CD8-positive, alpha-beta memory T cell (primary cell): ENCODE measurements at places on chromosomes 4 and X.

DNA sequence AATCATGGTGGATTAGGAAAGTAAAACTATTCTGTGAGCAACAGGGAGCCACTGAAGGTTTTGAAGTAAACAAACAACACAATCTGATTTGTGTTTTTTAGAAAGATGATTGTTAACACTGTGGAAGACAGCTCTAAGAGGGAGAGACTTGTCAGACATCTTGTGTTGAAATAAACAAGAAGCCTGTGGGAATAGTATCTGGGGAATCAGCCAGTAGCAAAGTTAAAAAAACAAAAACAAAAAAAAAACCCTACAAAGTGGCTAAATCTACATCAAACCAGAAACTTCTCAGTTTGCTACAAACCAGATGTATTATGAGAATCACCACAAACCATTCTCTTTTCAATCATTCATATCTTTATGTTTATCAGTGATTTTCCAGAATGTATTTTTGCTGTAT lies 125.7 kb upstream of the GPC4 start:
- no peak for DNase-seq

DNA sequence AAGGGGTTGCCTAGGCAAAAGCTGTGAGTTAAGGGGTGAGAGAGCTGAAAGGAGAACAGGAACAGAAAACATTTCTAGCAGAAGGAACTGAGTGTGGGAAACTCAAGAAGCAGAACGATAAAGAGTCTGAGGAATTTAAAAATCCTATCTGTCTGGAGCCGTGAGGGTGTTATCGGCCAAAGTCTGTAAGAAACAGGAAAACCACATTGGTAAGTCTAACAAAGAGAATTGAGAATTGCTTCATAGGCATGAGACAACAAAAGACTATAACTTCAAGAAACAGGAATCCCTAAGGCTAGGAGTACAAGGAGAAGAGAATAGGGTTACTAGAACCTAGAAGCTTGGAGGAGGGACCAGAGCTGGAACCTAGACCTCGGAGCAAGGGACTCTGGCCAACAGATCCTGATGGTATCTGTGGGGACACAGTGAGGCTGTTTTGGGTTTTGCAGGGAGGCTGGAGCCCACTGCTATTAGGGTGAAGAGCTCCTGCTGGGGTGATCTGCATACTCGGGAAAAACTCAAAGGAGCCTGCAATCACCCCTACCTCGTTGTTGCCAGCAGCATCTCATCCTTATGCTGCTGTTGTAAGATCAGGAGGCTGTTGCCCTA lies 175.6 kb downstream of the FBXO8 start:
- DNase-seq, result no peak

GRCh38 chr4:25223802-25224375 lies 9.9 kb upstream of the PI4K2B start:
- DNase-seq, result no peak

DNA sequence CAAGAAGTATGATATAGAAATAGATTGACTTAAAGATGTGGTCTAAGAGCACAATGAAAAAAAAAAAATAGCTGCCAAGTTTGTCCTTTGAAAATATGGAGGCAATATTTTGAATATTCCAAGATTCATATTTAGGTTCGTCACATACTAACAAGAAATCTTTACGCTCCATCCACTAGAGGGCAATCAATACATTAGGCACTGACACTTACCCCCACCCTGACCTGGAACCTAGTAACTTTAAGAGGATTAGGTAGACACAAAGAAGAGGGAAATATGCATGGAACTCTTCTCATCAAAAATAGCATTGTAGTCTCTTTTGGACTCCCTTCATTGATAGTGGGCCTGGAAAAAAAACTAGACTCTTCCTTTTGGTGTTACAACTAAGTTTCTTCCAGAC lies 1108.1 kb downstream of the PCDH19 start:
- DNase-seq, result no peak

- DNase-seq, result no peak
Observed at GRCh38 chrX:70226687-70227086, 7.8 kb upstream of the AWAT1 start.

GRCh38 chr4:10083861-10084641 lies 32.5 kb downstream of the WDR1 start:
- peak; percentile 34 for DNase-seq

DNA sequence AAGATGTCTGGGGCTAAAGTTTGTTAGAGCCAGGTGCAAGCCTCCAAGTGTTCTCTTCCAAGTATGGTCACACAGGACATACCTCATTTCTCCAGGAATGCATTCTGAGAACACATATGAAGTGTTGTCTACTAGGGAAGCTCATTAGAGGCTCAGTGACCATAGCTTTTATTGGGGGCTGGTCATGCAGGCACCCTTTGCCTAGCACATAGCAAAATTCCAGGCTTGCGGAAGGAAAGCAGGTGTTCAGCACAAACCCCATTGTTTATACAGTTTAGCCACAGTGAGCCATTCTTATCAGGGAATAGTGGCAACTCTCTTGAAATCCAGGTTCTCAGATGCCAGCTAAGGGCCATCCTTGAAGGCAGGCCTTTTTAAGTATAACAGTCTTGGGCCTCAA lies 339.4 kb upstream of the ZCCHC13 start:
- no peak for DNase-seq

- peak; percentile 4 for DNase-seq
Observed at GRCh38 chrX:45769761-45770582, 569.3 kb upstream of the DIPK2B start.

- no peak for DNase-seq
Observed at GRCh38 chr4:1250921-1251772, 2.2 kb upstream of the CTBP1 start.

- no peak for DNase-seq
Observed at GRCh38 chrX:71301195-71301924, at the start of gene ITGB1BP2. Gene ITGB1BP2, plus strand, starts transcription at chrX:71301750. Its CDS starts 57 bp downstream, at chrX:71301807.

GRCh38 chr4:165682611-165683010 lies 190.4 kb upstream of the TLL1 start:
- DNase-seq, result no peak

- DNase-seq, result no peak
Observed at GRCh38 chrX:134735015-134735414, 76.7 kb upstream of the PLAC1 start.

GRCh38 chr4:77332696-77333270 lies 175.8 kb downstream of the CCNG2 start:
- no peak for DNase-seq

DNA sequence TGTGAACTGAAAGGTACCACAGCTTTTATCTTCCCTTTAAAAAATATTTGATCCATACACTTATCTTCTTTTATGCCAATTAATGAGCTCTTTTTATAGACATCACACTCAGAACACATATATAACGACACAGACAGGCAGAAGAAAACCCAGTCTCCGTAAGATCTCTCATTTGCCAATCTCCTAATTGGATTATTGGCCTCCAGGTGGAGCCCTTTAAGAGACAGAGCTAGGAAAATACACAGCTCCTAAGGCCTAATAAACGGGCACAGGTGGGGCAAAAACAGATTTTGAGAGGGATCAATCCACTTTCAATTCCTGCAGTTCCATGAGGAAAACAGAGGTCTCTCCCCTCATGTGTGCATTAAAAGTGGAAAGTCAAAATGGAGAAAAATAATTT lies 1495.4 kb downstream of the RPA4 start:
- DNase-seq, result no peak

GRCh38 chr4:8648816-8649630 lies 56.5 kb downstream of the CPZ start:
- no peak for DNase-seq

GRCh38 chrX:40875476-40875875 lies 140.1 kb upstream of the MED14 start:
- DNase-seq, result no peak

DNA sequence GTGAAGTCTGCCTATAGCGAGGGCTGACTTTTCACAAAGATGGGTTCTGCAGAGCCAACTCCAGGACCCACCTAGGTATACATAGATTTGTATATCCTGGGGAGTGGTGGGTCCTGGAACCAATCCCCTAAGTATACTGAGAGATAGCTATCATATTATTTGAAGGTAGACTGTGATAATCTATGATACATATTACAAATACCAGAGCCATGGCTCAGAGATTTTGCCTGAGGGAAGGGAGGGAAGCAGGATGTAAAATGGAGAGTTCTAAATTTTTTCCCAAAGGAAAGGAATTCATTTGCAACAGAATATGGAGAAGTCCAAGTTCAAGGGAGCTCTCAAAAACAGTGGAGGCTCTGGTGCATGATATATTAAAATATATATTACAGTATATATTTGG lies 7.2 kb downstream of the TCEAL3 start:
- DNase-seq, result no peak

DNA sequence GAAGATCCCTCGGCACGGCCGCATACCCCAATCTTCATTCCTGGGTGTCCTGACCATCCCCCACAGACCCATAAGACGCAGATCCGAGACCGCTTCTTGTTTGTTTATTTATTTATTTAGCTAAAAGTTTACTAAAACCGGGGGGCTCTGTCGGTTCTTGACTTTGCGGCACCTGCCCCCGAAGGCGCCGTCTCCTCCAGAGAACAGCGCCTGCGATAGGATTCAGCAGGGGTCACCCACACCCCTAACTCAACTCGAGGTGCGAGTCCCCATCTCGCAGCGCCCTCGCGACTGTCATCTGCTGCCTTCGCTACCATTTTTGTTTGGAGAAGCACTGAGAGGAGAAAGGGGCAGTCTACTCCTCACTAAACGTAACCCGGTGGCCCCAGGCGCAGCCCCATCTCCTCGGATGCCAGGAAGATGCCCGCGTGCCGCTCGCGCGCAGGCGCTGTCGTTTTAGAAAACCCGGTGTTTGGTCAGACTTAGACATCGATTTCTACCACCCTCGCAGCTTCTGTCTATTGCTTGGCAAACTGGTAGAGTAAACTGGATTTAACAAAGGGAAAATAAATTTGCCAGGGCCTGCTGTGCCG lies 18.9 kb upstream of the GPR101 start:
- peak; percentile 44 for DNase-seq

GRCh38 chr4:40986375-40986774 lies 228.0 kb downstream of the APBB2 start:
- no peak for DNase-seq

DNA sequence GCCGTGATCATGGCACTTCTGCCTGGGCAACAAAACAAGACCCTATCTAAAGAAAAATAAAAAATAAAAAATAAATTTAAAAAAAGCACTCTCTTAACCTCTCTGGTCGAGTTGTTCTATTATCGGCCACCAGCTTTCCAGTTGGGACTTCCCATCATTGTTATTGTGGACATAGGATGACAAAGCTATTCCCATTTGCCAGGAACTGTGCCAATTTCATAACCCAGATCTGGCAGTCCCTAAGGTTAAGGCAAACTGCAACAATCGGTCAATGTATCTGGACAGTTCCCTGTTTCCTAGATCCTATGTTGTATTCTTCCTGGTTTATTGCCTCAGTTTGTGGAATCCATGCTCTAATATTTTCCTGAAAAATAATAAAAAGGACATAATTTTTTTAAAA lies 17.8 kb upstream of the ANXA5 start:
- no peak for DNase-seq

DNA sequence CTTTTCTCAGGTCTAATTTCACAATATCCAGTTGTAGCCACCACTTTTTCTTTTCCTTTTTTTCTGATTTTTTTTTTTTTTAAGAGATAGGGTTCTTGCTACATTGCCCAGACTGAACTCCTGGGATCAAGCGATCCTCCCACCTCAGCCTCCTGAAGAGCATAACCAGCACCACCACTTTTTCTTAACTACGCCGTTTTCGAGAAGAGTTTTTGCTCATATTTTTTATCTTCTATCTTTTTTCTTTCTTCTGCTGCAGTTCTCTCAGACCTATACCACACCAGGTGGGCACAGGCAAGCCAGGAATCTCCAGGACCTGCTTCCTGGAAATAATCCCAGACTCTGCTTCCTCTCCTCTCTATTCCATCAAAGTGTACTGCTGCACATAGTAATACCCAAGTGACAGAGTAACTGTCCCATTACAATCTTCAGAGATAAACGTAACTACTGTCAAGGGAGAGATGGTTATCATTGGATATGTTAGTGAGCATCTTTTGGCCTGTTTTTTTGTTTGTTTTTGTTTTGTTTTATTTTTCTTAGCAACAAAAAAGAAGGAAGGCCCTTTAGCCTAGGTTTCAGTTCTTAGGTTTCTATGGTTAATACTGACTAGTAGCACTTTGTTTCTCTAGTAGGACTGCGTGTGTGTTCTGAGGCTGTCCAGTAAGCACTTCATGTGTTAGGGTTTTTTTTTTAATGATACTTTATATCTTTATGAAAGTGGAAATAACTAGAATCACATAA lies 59.2 kb upstream of the TXK start:
- no peak for DNase-seq

DNA sequence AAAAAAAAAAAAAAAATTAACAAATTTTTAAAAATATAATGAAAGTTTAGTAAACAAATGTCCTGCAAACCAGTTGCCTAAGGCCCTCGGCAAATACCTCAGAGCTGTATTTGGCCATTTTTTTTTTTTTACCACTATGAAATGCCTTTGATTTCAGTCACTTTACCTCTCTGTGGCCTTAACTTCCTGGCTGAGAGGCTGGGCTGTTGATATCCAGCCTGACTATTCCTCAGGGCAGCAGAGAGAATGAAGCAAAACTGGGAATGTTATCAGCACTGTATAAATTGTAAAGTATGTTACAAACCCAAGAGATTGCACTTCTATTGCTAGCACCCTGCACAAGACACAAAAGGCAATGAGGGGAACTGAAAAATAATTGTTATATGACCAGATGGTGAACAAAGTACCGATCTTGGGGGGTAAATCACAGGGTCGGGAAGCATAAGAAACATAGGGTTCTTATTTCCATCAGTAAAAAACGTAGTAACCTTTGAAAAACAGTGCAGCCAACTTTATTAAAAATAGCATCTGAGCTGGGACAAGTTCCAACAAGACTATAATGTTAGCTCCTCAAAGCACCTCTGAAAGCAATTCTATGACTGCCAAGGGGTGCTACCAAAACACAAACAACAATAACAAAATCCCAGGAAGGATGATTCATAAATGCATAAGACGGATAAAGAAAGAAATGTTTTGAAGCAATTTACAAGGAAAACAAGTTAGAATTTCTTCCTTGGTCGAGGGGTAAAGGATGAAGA lies 18.1 kb downstream of the USP46 start:
- DNase-seq, result no peak

DNA sequence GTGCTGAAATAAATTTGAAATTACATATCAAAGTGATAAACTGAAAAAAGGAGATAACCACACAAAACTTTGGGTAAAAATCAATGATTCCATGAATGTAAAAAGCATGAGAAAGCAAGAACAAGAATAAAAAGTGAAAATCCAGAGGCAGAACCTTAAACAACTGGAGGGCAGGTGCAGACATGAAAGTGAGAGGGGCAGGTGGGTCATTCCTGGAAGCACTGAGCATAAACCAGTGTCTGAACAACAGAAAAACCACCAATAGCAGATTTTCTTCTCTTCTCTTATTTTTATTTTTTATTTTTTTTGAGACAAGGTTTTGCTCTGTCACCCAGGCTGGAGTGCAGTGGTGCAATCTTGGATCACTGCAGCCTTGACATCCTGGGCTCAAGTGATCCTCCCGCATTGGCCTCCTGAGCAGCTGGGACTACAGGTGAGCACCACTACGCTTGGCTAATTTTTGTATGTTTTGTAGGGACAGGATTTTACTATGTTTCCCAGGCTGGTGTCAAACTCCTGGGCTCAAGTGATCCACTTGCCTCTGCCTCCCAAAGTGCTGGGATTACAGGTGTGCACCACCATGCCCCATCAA lies 46.8 kb upstream of the GPR78 start:
- DNase-seq, result no peak

GRCh38 chr4:13977746-13978145 lies 350.2 kb upstream of the BOD1L1 start:
- no peak for DNase-seq

GRCh38 chr4:153771046-153771445 lies 11.2 kb upstream of the RNF175 start:
- DNase-seq, result no peak
